Activated CD4-positive, alpha-beta T cell treated with anti-CD3 and anti-CD28 coated beads for 48 hours (primary cell): ENCODE measurements at places on chromosomes 7 and 10.
A peak's percentile ranks its signal among the peaks of the same experiment; 100 is the strongest.

DNA sequence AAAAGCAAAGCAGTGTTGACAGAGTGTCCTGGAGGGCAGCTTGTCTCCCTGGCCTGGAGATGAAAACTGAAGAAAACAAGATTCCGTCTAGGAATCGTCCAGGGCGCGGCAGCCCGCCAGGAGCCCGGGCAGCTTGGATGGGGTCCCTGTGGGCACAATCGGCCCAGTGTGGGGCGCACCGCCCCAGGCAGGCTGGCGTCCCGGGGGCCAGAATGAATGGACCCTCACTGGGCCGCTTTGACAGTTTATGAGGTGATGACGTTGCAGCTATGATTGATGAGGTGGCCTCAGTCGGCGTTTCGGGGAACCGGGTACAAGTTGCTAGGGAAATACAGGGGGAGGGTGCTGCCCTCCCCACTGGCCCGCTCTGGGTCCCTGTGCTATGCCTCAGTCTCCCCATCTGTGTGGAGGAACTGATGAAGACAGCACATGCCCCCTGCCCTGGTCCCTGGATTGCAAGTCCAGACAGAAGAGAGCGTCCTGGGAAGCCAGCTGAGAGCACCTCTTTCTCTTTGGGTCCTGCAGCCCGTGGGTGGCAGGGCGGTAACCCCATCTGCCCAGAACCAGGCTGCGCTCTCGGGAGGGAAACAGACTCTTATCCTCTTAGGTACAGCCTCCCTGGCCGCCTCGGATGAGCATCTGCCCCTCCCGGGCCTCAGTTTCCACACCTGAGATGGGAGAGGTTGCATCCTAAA is 131.3 kb downstream of the LHPP start:
- no peak for DNase-seq

DNA sequence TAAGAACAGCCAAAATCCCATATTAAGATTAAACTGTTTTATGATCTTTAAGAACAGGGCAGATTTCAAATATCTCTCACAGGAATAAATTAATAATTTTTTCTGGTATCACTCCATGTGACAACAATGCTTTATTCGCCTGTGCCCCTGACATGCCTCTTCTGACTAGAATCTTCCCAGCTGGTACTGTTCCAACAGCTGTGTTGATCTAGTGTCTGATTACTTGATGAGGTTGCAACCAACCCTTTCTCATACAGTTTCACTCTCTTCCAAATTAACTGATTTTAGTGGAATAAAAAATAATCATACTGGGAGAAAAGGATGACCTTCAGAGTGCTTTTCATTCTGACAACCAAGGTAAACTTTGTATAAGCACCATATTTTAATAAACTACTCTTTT is 151.9 kb downstream of the CHRM2 start:
- no peak for DNase-seq

- no peak for DNase-seq
These were observed 2.7 kb upstream of the NRG3 start for GRCh38 chr10:81872206-81872862.

DNA sequence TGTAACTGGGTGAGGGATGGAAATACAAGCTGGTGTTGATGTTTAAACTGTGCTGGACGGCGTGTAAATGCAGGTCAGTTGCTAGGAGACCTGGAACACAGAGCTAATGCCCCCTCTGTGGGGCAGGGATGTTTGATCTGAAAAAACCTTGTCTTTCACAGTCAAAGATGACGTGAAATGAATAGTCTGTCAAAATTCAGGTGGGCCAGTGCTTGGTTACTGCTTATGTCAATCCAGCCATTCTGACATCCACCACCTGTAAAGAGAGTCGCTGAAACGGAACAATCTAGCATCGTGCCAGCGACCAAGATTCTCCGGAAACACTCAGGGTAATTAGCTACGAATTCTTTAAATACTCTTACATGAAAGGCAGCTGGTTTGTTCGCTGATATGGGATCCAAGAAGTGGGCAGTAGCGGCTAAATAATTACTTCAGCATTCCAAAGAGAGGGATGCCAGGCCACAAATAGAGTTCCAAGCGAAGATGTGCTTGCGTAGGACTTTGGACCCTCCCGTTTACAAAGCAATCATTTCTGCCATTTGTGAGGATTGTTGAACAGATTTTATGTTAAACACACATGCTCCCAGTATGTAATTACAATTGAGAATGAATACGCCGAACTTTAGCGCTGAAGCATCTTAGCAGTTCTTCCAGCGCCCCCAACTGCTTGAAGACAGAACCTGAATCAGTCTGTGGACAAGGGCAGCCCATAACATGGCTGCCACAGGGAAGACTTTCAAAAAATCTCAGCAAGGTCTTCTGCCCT is 7.3 kb upstream of the ASB4 start:
- no peak for DNase-seq

- no peak for DNase-seq
These were observed 7.2 kb downstream of the ZKSCAN1 start for GRCh38 chr7:100022621-100023020.

DNA sequence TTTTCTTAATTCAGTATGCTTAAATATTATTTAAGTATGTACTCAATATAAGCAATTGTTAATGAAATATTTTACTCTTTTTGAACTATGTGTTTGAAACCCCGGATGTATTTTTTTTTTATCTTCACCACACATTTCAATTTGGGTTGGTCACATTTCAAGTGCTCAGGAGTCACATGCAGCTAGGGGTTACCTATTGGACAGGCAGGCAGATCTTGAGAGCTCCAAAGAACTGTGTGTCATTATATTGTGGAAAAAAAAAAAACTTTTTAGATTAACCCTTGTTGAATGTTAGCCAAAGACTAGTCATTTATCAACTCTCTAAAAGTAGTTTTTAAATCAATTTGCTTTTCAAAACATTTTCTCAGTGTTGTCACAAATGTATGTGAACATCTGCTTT is 37.2 kb downstream of the IKZF1 start:
- DNase-seq: no peak

GRCh38 chr7:30329716-30330115 is 45.3 kb downstream of the ZNRF2 start:
- no peak for DNase-seq

DNA sequence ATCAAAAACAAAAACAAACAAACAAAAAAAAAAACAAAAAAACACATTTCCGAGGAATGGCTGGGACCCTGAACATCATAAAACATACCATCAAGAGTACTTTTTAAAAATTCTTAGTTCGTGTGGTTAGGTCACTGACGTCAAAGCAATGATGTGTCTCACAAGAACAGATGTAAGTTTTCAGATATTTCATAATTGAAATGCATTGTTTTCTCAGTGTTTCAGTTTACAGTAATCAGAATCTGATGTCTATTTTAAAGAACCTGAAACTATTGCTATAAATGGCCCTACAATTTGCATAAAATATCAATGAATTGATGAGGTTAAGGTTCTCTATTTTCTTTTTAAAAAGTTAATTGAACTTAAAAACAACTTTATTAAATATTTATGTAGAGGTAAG is 103.7 kb upstream of the HGF start:
- DNase-seq: no peak

DNA sequence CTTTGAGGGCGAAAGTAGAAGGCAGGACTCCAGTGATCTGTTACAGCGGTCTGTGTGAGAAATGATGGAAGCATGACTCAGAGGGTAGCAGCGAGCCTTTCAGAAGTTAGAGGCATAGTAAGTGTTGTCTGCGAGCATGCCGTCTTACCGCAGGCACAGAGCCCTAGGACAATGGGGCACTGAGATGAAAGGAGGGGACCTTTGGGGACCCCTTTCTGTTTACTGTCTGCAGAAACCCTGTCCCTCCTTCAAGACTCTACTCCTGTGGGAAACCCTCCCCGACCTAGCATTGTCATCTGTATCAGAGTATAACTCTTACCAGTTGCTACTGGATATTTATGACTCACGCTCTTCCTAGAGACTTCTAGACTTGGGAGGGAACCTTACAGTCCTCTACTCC is 87.2 kb upstream of the AGK start:
- no peak for DNase-seq

GRCh38 chr10:105354010-105354409 is 712.9 kb downstream of the SORCS3 start:
- DNase-seq: no peak

DNA sequence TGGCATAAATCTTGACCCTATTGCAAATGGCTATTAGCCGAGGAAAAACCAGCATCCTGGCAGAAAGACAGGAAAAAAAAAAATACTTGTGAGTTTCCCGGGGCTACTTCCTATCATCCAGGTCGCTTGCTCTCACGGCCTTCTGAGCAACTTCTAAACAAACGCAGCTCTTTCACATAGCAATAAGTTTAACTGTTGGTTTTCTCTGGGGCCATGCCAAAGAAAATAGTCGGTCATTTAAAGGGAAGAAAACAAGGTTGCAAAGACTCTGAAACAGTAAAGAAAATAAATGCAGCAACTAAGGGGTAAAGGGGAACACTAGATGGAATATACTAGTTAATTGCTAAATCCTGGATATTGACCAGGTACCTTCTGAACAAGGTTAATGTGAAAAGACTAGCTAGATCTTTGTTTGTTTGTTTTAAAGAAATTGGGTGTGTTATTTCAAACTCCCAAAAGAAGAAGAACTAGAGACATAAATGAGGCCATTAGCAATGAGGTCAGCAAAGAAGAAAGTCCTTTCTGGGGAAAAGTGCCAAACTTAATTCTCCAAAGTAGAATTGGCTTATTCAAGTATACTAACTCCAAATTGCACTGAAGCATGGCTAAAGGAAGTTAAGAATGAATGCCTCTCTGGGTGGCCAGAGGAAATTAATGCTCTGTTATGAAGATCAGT is 54.2 kb downstream of the SLC39A12 start:
- DNase-seq: no peak

DNA sequence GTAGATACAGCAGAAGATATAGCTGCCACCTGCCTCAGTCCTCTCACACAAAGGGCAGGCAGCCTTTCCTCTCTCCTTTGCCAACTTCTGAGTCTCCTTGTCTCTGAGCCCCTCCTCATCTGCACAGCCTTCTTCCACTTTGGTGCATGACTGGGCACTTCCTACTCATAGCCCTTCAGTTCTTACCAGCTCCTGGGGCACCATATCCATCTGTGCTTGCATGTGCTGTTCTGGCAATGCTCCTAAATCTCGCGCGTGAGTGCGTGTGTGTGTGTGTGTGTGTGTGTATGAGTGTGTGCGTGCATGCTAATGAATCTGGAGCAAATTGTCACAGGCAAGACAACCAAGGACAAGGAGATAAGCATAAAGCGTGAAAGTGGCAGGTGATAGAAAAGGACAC is 1271.6 kb upstream of the SORCS1 start:
- DNase-seq: no peak

DNA sequence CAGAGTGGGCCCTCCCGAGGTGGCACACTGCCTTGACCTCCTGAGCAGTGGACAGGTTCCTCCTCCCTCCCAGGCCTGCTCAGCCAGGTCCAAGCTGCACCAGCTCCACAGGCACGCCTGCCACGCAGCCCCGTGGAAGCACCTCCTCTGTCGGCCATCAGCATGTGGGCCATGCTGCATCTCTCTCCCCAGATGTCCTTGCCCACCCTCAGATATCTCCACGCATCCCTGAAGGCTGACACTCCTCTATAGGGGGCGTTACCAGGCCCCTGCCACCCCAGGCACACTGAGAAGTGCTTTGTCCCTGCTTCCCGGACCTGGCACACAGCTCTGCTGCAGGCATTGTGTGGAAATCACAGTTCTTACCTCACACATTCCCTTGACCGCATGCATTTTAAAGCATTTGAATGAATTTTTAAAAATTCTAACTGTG is 598.5 kb downstream of the SDK1 start:
- DNase-seq: no peak

- DNase-seq: no peak
These were observed 685.3 kb upstream of the GALNT17 start for GRCh38 chr7:70446448-70447143.

DNA sequence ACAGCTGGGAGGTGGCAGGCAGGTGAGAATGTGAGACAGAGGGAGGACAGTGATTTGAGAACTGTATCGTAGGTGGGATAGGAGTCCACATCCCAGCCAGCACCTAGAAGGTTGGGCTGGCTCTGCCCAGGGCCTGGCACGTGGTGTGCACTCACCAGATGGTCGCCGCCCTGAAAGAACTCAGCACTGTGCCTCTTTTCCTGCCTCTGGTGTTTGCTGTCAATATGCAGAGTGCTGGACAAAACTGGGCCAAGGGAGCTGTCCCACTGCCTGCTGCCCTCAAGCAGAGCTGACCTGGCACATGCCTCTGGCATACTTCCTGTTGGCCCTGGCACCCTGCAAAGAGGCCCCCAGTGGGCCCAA is 36.8 kb downstream of the CHST3 start:
- no peak for DNase-seq

DNA sequence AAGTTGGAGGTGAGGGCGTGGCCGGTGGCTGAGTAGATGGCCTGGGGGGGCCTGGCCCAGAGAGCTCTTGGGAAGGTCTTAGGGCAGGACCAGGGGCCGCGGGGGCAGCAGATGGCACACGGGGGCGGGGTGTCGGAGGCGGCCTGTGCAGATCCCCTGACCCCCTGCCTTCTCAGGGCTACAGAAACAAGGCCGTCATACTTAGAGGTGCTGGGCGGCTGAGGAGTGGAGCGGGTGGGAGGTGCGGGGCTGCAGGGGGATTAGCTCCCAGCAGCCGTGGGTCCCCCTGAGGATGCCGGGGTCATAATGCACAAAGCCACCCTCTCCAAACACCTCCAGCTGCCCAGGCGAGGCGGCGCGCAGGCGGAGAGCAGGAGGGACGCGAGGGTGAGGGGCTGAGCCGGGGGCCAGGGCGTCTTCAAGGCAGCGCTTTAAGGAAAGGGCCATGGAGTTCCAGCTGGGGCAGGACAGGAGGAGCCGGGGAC is 40.4 kb upstream of the ZNF32 start:
- no peak for DNase-seq

DNA sequence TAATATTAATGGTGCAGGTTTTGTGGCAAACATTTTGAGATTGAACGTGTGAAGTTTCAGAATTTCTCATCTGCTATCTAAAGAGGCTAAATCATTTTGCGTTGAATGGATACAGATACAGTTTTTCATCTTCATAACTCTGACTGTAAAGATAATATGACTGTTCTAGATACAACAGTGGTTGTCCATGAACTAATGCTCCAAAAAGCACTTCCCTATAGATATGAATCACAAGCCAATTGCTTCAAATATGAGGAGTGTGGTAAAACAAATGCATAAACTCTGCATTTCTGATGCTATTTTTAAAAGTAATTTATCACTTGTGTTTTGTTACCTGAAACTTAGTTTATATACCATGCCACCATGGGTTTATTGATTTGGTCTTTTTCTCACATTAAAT is 750.1 kb downstream of the MAGI2 start:
- DNase-seq: no peak

- no peak for DNase-seq
These were observed 31.5 kb upstream of the OR9A4 start for GRCh38 chr7:141884539-141885225.

DNA sequence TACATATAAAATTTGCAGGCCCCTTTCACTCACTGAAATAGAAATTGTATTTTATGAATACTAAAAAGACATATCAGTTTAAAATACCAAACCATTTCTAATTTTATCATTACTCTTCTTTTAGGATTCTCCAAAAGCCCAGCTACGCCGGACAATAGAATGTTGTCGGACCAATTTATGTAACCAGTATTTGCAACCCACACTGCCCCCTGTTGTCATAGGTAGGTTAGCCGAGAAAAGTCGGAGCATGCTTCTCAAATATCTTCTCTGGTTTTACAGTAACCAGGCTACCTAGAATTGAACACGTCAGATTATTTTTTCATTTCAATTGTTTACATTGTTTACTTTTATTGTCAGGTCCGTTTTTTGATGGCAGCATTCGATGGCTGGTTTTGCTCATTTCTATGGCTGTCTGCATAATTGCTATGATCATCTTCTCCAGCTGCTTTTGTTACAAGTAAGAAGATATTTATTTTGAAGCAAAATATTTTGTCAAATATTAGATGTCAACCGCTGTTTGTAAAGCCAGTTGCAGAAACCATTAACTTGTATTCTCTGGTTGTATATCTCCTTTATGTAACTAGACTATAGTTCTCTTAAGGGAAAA is 57.6 kb downstream of the MMRN2 start:
- peak; percentile 48 for DNase-seq
